Left ventricle myocardium inferior (tissue), 1 donor: ENCODE measurements at places on chromosomes 3 and 15. TPM values are rescaled to one million over a fixed set of nuclear protein-coding genes. Genes with fewer than 3 reads are reported as not detected.

The COL7A1 gene
- 24.4 TPM for total RNA-seq

The PLA2G4E gene
- not detected for total RNA-seq

The PSMD6 gene
- total RNA-seq = 78.3 TPM

The REC114 gene
- total RNA-seq = 1.4 TPM

The SCAMP2 gene
- total RNA-seq = 40.7 TPM

The MME gene
- 2.8 TPM for total RNA-seq

The FOXB1 gene
- total RNA-seq = not detected

The GOLGA6B gene
- total RNA-seq = not detected

The SMCO1 gene
- 73.0 TPM for total RNA-seq

The PTH1R gene
- 6.4 TPM for total RNA-seq

The PPARG gene
- total RNA-seq = 15.6 TPM

The ATP1B3 gene
- 34.5 TPM for total RNA-seq

The SYNM gene
- total RNA-seq = 378 TPM

The UNC13C gene
- total RNA-seq = 0.22 TPM

The TMEM158 gene
- 0.60 TPM for total RNA-seq

The FGF12 gene
- 325 TPM for total RNA-seq

The SAMD7 gene
- total RNA-seq = not detected

The SLC28A2 gene
- total RNA-seq = not detected
